HFF-Myc (cell line): ENCODE measurements at places on chromosomes 13 and 19.

GRCh38 chr13:96771486-96772367 is 222.5 kb downstream of the OXGR1 start:
- no peak for DNase-seq

GRCh38 chr19:52211926-52212571 is 22.2 kb downstream of the PPP2R1A start:
- DNase-seq, result no peak

DNA sequence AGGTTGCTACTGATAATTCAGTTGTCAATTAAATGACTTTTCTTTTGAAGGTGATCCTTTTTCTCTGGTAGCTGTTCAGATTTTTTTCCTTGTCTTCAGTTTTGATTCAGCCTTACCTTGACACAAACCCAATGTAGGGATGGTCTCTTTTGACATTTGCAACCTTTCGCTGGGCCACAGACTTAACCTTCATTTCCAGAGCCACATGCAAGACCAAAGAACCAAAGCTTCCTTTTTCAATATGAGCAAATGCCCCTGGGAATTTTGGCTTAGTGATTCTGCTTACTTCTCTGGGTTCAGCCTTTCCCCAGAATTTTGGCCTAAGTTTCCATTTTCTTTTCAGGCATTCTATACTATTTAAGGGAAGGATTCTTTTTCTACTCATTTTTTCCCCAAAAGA is 19.6 kb downstream of the SIGLEC5 start:
- DNase-seq, result no peak

DNA sequence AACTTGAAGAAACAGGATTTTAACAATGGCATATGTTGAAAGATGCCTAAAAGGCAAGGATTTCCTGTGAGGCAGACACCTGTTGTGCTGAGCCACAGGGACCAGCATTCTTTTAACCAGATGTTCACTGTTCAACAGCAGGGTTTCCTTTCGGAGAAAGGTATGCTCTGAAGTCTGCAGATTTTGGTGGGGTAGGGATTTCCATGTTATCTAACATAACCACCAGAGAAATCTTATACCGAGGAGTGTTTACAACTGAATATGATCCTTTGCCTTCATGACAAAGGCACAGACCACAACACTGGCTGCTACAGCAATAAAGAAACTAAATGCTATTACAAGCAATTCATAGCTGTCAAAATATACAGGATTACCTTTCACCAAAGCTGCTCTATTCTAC is 48.1 kb downstream of the MPHOSPH8 start:
- no peak for DNase-seq

DNA sequence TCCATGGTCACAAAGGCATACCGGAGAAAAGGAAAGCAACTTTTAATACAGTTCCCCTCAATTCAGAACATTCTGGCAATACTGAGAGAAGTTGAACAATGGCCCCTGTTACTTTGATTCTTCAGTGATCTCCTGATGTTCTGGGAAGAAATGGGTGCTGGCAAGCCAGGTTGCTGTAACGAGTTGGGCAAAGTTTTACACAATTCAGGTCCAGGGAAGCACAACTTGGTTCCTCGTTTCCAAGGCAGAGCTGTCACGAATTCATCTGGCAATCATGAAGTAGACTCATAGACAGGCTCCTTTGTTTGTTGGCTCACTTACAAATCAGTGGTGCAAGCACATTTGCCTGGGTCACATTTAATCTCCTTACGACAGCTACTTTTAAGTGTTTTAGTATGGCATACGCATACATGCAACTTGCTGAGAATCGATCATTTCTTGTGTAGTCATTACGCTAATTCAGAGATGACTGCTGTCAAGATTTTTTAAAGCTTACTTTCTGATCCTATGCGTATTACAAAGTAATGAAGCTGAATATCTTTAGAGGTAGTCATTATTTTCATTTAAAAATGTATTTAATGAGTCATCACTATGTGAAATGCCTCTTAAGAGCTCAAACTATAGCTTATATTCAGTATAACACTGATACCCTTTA is 174.7 kb downstream of the GPC5 start:
- DNase-seq, result no peak

DNA sequence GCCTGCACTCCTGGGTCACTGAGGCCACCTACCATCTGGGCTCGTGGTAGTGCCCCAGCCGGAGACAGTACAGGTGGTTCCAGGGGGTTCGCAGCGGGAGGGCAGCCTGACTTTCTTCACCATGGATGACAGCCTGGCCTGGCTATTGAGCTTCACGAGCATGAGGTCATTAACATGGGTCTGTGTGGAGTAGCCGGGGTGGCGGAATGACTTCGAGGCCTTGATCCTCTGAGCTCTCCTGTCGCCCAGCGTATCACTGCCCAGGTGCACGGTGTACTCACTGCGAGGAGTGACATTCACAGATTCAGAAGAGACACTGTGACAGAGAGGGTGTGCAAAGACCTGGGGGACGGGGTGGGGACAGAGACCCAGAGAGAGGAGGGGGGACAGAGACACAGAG is 3.5 kb downstream of the KLK7 start:
- DNase-seq, result no peak

DNA sequence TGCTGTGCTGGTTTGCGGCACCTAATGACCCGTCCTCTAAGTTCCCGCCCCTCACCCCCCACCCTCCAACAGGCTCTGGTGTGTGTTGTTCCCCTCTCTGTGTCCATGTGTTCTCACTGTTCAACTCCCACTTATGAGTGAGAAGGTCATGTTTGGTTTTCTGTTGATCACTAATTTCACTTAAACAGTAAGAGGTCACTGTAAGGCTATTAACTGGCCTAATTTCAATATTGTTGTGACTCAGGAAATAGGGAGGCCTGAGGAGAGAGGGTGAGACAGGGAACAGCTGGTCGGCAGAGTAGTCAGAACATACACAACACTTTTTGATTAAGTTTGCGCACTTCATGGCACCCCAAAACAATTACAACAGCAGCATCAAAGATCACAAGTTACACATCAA is 15.6 kb downstream of the TUBGCP3 start:
- DNase-seq, result no peak

DNA sequence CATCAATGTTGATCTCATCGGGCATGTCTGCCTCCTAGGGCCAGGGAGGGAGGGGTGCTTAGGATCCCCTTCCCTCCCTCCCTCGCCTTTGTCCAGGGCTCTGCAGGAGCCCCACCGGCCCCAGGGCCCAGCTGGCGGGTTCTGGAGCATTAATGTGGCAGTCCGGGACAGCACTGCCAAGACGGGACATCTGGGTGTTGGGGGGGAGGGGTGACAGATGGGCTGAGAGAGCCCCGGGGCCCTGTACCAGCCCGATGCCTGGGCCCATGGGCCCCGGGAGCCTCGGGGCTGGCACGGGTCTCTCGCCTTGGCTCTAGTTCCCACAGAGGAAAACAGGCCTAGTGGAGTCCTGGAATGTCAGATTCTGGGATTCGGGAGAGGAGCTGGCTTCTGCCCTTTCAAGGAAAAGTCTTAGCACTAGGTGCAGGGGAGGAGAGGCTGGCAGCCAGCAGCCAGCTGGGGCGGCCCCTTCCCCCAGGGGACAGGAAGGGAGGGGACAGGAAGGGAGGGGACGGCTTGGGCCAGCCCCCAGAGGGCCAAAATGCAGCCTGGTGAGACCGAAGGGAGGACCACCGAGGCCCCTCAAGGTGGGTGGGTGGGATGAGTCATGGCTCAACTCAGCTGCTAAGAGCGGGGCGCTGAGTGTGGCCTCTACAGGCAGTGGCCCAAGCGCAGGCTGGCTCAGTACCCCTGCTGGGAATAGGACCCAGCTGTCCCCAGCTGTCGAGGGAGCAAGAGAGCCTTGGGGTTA is 3.1 kb downstream of the PPP1R14A start:
- DNase-seq, result no peak
